Endodermal cell (in vitro differentiated cells): ENCODE measurements at places on chromosomes 5 and 9.
A peak's percentile ranks its signal among the peaks of the same experiment; 100 is the strongest.

- DNase-seq = no peak
These were observed 12.3 kb downstream of the FNBP1 start for GRCh38 chr9:130030651-130031127.

DNA sequence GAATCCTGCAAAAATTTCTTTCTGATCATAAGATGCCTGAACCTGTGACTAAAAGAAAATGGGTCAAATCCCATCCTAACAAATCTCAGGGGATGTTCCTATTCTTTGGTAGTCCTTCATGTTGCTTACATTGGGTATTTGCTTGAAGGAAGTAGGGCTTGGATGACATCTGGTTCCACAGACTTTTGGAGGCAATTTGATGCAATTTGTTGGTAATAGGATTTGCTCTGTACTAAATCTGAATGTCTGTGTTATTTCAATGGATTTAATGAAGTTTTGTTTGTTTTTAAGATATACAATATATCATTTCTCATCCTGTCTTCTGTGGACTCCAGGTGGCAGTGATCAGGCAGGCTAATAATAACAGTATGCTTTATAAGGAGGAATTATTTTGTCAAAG lies 457.9 kb downstream of the ZSWIM6 start:
- DNase-seq = no peak

- peak; percentile 36 for DNase-seq
These were observed 987 bp upstream of the FOXI1 start for GRCh38 chr5:170104710-170105109.

- no peak for DNase-seq
These were observed 19.7 kb upstream of the GDA start for GRCh38 chr9:72129271-72130156.

DNA sequence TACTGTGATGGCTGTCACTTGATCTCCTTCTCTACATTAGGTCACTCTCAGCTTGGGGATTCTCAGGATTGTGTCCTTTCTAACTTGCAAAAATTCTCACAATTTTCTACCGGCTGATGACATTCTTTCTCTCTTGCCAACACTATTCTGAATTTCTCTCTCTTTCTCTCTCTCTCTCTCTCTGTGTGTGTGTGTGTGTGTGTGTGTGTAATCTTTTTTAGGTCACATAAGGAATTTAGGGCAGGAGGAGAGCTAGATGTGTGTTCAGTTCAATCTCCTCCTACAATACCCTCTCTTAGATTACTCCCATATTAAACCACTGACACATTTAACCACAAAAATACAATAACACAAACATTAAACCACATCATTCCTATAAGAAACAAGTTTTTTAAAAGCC lies 242.3 kb upstream of the NREP start:
- no peak for DNase-seq

DNA sequence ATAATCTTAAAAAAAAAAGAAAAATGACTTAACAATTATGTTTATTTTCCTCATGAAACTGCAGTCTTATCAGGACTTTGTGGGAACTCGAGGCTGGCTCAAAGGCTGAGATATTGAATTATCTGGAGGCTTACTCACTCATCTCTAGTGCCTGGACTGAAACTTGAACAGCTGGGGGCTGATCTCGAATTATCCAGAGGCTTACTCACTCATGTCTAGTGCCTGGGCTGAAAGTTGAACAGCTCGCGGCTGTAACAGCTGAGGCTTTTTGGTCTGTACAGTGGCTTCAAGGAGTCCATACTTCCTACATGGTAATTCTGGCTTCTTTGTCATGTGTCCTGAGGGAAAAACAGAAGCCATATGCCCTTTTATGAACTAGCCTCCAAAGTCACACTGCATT lies 371.9 kb downstream of the CETN3 start:
- DNase-seq = no peak

GRCh38 chr5:140141241-140141640 lies 15.5 kb downstream of the IGIP start:
- no peak for DNase-seq

- DNase-seq = no peak
These were observed 1271.6 kb downstream of the CDH12 start for GRCh38 chr5:21581508-21581907.

GRCh38 chr5:76425928-76426804 lies 23.1 kb downstream of the IQGAP2 start:
- DNase-seq = peak; percentile 61

DNA sequence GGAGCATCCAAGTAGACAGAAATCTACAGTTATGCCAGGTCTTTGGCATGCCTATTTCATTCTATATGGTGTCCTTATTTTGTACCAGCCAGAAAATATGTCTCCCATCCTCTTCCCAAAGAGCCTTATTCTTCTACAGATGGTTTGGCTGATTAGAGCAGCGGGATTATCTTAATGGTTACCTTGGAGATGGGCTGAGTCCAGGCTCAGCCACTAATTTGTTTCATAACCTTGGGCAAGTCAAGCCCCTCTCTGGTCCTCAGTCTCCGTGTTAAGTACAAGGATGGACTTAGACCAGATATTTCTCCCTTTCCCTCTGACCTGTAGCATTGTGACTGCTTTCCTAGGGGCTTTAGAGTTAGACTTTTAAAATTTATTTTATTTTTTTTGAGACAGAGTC lies 11.1 kb upstream of the GLE1 start:
- DNase-seq = no peak

DNA sequence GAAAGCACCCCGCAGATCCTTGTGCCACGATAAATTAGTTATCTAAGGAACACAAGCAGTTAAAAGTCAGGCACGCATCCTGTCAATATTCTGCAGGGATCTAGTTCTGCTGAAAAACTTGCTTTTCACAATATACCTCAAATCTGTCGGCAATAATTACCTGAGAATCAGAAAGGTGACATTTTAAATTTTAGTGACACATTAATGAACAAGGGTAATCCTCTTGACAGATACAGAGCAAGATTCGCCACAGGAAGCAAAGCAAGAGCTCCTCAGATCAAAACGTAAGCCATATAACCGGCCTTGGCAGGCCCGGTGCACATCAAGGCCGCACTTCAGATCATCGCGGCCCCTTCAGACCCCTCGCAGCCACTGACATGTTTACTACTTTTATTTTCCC lies 185.7 kb downstream of the ATPSCKMT start:
- peak; percentile 1 for DNase-seq

GRCh38 chr5:62282064-62282463 lies 23.9 kb upstream of the KIF2A start:
- no peak for DNase-seq

GRCh38 chr5:52665559-52665958 lies 122.2 kb upstream of the ITGA1 start:
- no peak for DNase-seq

GRCh38 chr5:145829708-145830361 lies 5.3 kb downstream of the PRELID2 start:
- DNase-seq = no peak

GRCh38 chr5:14913096-14913495 lies 41.5 kb upstream of the ANKH start:
- DNase-seq = no peak
